ENCODE measurements at places on chromosomes 11 and 22.
A peak's percentile ranks its signal among the peaks of the same experiment; 100 is the strongest.

- DNase-seq, result no peak
These were observed 477 bp downstream of the ZBTB16 start for GRCh38 chr11:114059984-114060391.

- DNase-seq, result no peak
These were observed 10.4 kb downstream of the SPON1 start for GRCh38 chr11:13972944-13973343.

GRCh38 chr22:40056559-40056958 is 61.8 kb downstream of the FAM83F start:
- no peak for DNase-seq

GRCh38 chr11:133723056-133723455 is 122.3 kb downstream of the SPATA19 start:
- no peak for DNase-seq

DNA sequence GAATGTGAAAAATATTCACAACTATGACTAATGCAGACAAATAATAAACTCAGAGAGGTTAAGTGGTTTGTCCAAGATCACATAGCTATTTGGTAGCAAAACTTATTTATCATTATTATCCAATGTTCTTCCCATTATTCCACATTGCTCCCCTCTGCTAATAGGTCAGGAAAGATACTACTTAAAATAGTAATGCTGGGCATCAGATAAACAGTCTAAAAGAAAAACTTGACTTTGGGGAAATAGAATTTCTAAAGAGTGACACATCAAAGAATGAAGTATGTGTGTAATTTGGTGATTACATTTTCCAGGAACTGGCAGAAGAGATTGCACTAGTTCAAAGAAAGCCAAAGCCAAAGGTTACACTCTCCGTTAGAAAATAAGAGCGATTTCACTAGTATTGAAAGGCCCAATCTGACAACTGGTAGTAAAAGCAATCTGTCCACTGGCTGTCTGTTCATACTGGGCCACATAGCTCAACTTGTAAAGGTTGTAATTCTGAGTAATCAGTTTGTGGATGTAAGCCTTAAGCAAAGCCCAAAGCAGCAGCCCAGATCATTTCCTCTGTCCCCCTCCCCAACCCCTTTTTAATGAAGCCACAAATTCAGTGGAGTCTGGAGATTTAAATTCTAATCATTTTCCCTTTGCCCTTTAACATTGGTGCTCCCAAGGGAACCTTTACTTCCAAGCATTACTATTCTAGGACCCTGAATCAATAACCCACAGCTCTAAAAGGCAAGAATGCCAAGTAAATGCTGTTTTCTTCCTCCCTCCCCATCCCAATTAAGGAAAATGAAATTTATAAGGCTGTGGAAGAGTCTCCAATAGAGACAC is 283.5 kb downstream of the TTC28 start:
- no peak for DNase-seq

DNA sequence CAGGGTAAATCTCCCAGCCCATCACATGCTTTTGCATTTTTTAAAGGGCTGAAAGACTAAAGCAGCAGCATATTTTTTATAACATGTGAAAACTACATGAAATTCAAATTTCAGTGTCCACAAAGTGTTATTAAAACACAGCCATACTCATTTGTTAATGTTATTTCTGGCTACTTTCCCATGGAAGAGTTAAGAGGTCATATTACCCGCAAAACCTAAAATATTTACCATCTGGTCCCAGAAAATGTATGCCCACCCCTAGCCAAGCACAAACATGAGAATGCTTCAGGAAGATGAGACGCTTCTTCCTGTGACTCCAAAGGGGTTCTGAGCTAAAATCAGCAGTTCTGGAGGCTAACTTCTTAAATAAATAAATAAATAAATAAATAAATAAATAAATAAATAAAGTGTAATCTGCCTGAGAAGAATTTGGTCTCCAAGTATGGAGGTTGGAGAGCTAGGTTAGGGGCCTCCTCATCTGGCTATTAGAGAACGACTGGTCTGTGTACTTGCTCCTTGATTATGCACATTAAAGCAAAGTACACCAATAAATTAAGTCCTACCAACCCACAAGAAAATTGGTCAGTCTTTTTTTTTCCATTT is 9.7 kb downstream of the IMMP1L start:
- DNase-seq, result no peak

DNA sequence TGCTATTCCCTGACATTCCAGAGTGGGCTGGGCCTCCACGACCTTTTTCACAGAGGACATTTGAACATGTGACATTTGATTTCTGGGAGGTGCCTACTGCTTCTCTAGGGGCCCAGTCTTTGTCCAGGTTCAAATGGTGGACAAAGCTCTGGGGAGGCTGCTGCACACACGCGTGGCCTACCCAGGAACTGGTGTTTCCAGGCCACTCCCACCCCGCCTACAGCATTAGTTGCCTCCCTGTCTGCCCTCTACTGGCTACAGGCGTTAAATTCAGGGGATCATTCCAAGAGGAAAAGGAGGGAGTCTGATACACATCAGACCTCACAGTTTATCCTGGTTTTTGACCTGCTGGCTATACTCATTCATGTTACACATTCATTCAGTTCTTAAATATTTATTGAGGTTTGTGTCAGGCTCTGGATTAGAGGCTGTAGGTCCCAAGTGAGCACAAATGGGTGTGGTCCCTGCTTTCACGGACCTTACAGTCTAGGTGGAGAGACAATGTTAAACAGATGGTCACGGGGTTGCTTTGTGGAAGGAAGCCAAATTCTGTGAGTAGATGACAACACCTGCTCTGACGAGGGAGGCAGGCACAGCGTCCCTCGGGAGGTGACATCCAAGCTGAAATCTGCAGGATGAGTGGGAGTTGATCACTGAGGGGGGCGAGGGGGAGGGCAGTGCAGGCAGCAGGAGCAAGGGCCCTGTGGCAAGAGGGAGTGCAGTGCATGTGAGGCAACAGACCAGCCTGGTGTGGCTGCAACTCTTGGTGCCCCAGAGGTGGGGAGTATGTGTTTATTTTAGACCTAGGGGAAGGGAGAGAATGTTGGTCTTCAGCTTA is 11.8 kb downstream of the TUB start:
- no peak for DNase-seq

- no peak for DNase-seq
These were observed 10.4 kb upstream of the ANO1 start for GRCh38 chr11:70067591-70068341.

- DNase-seq, result peak; percentile 91
These were observed 33.1 kb upstream of the SLC35C1 start for GRCh38 chr11:45771566-45772448.

DNA sequence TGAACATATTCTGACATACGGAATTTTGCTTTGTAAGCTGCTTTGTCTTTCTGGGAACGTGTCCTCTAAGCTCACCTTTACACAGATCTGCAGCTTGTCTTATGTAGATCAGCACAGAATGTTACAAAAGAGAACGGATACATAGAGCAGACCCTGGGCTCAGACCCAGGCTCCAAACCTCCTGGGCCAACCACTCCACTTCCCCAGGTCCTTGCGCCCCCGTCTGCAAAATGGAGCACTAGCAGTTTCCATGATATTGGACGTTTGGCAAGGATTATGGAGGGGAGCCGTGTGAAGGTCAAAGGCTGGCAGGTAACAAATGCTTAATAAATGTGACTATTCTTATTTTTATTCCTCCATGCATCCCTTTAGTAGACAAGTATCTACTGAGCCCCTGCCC is 358.4 kb downstream of the CTTN start:
- no peak for DNase-seq

- no peak for DNase-seq
These were observed 27.6 kb upstream of the ZBTB16 start for GRCh38 chr11:114031967-114032320.

DNA sequence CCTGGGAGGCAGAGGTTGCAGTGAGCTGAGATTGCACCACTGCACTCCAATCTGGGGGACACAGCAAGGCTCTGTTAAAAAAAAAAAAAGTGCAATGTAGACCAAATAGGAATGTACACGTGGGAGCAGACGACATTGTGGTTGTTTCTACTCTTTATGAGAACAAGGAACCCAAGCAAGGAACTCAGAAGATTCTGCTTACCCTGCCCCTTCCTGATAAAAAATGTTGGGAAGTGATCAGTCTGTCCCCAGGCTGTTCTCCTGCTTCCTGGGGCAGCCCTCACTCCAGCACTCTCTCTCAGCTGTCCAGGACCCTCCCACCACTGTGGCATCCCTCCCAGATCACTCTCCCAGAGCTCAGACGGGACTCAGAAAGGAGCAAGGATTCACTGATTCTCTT is 31.8 kb downstream of the SLCO2B1 start:
- DNase-seq, result no peak

- no peak for DNase-seq
These were observed 67.7 kb downstream of the ST3GAL4 start for GRCh38 chr11:126423154-126423553.

DNA sequence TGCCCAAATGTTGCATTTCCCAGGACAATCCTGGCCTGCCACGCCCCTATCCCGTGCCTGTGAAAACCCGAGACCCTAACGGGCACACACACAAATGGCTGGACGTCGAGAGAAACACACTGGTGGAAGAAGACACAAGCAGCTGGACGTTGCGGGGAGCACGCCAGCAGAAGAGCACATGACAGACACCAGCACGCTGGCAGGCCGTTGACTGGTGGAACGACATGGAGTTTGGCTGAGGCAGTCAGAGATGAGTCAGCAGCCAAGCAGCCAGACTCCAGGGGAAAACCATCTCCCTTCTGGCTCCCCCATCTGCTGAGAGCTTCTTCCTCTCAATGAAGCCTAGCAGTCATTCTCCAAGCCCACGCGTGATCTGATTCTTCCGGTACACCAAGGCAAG is 606.7 kb upstream of the LRRC4C start:
- no peak for DNase-seq

DNA sequence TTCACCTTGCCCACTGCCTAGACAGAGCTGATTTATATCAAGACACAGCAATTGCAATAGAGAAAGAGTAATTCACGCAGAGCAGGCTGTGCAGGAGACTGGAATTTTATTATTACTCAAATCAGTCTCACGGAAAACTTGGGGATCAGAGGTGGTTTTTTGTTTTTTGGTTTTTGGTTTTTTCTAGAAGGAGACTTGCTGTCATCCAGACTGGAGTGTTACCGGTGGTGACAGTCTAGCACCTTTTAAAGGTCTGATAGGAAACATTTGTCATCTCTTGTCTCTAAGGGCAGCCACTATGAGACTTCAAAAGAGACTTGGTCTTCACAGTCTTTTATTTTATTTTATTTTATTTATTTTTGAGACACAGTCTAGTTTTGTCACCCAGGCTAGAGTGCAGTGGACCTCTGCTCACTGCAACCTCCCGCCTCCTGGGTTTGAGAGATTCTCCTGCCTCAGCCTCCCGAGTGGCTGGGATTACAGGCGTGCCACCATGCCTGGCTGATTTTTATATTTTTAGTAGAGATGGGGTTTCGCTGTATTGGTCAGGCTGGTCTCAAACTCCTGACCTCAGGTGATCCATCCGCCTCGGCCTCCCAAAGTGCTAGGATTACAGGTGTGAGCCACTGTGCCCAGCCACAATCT is 19.1 kb downstream of the APOBEC3H start:
- DNase-seq, result no peak

DNA sequence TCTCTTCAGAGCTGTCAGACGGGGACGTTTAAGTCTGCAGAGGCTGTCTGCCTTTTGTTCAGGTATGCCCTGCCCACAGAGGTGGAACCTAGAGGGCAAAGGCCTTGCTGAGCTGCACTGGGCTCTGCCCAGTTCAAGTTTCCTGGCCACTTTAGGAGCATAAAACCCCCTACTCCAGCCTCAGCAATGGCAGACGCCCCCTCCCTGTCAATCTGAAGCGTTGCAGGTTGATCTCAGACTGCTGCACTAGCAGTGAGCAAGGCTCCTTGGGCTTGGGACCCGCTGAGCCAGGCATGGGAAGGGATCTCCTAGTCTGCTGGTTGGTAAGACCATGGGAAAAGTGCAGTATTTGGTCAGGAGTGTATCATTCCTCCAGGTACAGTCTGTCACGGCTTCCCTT is 66.6 kb upstream of the TP53I11 start:
- no peak for DNase-seq

DNA sequence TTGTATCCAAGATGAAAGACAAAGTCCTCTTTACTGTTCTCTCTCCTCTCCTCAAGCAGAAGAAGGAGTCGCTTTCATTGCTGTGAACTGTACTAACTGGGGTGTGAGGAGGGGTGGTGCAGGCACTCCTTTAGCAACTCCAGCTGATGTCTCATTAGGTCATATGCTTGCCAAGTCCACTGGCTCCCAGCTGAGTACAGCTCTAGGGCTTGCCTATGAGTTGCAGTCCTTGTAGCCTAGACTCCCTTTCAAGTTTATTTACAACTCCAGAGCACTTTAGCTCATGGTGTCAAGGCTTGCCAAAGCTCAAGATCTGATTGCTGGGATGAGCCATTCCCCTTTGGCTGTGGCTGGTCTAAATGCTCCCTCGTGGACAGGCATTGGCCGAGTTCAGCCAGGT is 55.1 kb upstream of the PDGFD start:
- DNase-seq, result no peak

- no peak for DNase-seq
These were observed 901 bp upstream of the PARVA start for GRCh38 chr11:12376259-12377081.

DNA sequence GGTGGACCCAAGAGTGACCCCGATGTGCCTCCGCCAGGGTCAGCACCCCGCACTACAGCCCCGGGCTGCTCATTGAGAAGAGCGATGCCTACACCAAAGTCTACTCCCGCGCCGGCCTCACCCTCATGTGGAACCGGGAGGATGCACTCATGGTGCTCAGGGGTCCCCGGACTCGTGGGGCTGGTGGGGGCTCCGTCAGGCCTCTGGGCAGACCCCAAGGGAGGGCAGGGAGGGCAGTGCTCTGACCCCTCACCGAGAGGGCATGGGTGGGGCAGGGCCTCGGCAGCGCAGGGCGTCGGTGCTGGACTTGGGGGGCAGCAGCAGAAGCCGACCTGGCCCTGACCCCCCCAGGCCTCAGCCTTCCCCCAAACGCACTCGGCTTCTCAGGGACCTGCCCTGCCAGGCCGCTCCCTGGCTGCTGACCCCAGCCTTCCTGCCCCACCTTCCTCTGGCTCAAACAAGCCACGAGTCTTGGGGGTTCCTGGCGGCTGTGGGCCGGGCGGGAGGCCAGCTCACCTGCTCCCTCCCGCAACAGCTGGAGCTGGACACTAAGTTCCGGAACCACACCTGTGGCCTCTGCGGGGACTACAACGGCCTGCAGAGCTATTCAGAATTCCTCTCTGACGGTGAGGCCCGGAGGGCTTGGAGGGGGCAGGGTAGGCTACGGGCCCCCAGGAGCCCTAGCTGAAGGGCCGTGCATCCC is 2.9 kb downstream of the MUC2 start:
- DNase-seq, result no peak

DNA sequence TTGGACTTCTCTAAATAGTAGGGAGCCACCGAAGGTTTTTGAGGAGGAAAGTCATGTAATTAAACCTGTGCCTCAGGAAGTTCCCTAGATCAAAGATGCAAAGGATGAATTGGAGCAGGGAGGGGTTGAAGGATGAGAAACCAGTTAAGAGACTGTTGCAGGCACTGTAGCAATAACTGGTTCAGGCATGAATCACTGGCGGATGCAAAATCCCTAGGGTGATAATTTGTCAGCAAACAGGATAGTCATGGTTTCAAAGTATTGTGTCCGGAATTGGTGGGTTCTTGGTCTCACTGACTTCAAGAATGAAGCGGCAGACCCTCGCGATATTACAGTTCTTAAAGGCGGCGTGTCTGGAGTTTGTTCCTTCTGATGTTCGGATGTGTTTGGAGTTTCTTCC is 19.9 kb downstream of the TRIOBP start:
- no peak for DNase-seq

GRCh38 chr22:49022816-49023160 is 804.9 kb downstream of the BRD1 start:
- no peak for DNase-seq

- no peak for DNase-seq
These were observed 26.0 kb downstream of the SCGB1A1 start for GRCh38 chr11:62444835-62445234.
